ENCODE measurements at places on chromosomes 4 and X.

GRCh38 chr4:107658400-107659336 lies 61.4 kb downstream of the PAPSS1 start:
- DNase-seq, result no peak

DNA sequence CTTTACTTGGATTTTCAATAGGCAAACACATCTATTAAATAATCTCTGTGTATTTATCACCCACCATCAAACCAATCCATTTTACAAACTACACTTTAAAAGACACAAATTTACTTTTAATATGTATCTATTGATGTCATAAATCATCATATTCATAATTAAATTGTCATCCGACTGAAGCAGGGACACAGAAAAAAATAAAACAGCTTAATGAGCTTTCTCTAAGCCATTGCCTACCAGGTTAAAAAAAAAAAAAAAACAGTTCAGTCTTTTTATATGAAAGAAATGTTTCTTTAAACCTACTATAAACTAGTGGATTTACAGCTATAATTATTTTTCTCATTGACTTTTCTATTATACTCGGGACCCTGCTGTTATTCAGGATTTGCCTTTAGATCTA lies 57.3 kb downstream of the PABPC4L start:
- DNase-seq, result no peak

- no peak for DNase-seq
Measured at GRCh38 chr4:38605181-38605752, 58.7 kb upstream of the KLF3 start.

DNA sequence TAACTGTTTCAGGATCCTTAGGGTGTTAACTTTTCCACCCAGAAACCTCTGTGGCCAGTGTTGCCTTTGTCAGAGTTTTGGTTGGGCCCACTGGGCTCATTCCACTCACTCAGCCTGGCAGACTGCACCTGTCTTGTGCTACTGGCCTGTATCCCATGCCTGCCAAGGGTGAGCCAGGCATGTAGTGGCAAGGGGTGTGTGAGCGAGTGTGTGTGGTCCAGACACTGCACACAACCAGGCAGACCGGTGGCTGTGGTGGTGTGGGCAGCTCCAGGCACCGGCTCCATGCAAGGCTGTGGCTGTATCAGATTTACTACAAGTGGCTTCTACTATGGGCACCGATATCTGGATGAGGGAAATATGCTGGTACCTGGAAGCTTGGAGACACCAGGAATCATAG lies 394.6 kb upstream of the DMD start:
- no peak for DNase-seq

DNA sequence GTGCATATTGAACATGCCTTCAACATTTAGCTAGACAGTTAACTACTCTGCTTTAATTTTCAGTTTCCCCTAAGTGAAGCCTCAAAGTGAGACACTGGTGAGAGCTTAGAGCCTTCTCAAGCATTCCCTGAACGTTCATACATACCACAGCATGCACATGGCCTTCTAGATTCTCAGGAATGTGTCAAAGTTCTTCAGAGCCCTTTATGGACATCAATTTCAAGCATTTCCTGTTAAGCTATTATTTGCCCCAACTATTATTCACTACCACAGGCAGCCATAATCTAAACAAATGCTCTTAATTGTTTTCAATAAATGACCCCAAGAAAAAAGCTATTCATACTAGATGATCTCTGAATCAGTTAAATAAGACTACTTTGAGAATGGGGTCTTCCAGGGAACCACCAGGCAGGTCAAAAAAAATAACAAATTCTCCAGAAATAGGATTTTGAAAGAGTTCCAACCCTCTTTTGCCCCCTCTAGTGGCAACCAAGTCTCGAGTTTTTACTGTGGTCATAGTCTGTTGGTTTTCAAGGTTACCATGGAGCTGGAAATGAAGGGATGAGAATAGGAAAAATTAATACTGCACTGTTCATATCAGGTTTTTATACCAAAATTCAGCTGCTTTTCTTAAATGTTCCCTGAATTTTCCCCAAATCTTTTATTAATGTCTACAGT lies 235.4 kb downstream of the RAB28 start:
- no peak for DNase-seq

- DNase-seq, result no peak
Measured at GRCh38 chr4:110075083-110075738, 123.2 kb downstream of the ELOVL6 start.

DNA sequence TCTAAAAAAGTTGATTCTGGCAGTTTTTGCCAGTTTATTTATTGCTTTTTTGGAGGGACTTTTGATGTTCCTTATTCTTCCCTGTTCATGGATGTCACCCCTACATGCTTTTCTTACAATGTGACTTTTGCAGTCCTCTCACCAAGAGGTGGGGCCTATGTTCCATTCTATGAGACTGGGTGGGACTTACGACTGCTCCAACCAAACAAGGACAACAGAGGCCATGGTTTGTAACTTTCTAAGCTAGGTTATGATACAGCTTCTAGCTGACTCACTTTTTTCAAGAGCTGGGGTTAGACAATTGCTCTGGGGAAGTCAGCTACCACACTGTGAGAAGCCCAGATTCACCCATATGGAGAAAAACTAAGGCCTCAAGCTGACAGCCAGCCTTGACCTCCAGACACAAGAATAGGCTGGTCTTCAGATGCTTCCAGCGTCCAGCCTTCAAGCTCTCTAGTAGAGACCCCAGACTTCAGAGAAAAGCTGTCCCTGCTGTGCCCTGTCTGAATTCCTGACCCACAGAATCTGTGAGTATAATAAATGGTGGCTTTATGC lies 39.5 kb downstream of the ENOPH1 start:
- DNase-seq, result no peak

GRCh38 chr4:185090592-185090991 lies 52.5 kb upstream of the SLC25A4 start:
- no peak for DNase-seq

GRCh38 chr4:120691536-120691935 lies 231.0 kb downstream of the PRDM5 start:
- DNase-seq, result no peak

- no peak for DNase-seq
Measured at GRCh38 chr4:143085224-143085623, 99.5 kb upstream of the USP38 start.

- no peak for DNase-seq
Measured at GRCh38 chr4:171954650-171955049, 141.4 kb downstream of the GALNTL6 start.

DNA sequence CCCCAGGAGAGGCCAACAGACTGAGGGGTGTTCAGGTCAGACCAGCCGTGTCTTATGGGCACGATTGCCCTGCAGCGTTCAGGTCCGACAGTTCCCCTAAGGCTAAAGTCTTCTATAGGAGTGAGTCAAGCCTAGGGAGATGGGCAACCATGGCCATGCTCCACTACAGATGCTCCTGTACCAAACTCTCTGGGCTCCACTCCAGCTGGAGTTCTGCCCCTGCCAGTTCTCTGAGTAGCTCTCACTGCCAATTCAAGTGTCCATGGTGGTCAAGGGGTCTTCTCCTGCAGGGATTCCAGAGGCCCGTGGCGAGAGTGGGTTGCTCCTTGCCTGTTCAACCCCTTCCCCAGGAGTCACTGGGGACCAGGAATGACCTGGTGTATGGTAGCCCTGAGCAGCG lies 38.2 kb downstream of the BEX3 start:
- no peak for DNase-seq

Measured in GM13976 (cell line).